ENCODE measurements at places on chromosomes 12 and 14.
A peak's percentile ranks its signal among the peaks of the same experiment; 100 is the strongest.

GRCh38 chr14:89550821-89551220 lies 133.8 kb upstream of the FOXN3 start:
- no peak for DNase-seq

DNA sequence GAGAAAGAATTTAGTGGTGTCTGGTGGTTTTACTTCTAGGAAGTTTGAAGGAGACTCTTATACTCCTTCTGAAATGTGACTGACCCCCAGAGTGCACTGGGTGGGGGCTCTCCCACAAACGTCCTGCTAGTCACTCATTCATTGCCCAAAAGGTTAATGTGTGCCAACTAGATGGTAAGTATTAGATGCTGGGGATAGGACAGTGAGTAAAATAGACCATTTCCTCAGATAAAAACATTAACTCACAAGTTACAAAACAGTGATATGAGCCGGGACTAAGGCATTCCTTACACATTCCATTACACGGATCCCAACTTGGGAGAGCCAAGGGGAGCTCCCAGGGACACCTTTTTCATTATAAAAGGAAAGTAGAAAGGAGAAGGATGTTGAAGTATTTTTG lies 185.1 kb downstream of the ATXN7L3B start:
- no peak for DNase-seq

- no peak for DNase-seq
Measured at GRCh38 chr14:100784523-100785337, 41.2 kb upstream of the MEG3 start.

DNA sequence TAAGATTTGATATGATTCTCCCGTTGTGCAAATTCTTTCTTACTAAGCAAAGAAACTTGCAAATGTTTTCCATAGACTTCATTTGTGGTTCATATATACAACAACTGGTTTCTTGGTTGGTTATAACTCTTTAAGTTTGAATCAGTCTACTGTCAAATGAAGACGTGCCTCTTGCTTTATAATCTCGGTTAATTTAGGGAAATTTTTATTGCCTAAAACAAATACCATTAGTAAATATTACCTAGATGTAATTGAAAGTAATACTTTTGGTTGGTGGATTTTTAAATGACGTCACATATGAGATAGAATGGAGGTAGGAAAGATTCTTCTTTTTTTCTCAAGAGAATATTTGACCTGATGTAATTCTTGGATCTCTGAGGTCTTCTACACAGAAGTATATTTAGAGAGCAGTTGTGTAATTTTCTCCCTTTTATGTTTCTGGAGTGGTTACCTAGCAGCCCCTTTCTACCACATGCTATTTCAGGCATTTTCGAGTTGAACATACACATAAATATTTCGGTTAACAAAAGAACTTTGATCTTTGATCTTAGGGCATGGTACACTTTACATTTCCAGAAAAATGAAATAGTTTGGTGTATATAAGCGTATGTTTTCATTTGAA lies 1.7 kb downstream of the ATF7IP start:
- peak; percentile 8 for DNase-seq
